ENCODE measurements at places on chromosomes 2 and 18.

GRCh38 chr2:108194409-108195132 is 45.2 kb upstream of the SULT1C3 start:
- no peak for DNase-seq

DNA sequence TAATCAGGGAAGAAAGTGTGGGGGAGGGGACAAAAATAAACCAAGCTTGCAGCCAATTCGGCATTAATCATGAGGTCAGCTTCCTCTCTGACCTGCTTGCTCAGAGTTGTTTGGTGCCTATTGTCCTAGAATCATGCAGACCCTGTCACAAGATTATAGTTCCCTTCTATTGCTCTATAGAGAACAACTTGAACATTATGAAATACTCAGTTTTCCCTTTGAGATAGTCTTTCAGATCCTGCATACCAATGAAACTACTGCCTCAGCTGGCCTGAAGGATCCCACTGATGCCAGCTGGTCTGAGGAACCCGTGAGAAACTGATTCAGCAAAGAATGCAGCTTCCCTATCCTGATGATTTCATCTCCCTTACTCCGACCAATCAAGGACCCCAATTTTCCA is 955 bp upstream of the BBS5 start:
- no peak for DNase-seq

GRCh38 chr18:24853076-24853475 is 392.6 kb downstream of the HRH4 start:
- no peak for DNase-seq

DNA sequence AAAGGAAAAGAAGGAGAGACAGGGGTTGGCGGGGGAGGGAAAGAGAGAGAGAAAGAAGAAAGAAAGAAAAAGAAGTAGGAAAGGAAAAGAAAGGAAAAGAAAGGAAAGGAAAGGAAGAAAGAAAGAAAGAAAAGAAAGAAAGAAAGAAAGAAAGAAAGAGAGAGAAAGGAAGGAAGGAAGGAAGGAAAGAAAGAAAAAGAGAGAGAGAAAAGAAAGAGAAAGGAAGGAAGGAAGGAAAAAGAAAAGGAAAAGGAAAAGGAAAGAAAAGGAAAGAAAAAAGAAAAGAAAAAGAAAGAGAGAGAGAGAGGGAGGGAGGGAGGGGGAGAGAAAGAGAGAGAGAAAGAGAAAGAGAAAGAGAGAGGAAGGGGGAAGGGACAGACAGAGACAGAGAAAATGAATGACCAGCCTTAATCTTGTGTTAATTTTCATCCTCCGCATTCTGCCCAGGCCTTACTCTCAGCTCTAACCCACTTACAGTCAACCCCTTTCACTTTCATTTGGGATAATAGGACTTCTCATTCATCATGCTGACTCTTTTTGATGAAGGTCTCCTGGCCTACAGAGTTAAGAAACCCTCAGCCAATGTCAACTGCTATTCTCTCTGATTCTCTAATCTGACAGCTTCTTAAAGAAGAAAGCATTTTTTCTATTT is 207.3 kb downstream of the SUCLG1 start:
- DNase-seq: no peak

DNA sequence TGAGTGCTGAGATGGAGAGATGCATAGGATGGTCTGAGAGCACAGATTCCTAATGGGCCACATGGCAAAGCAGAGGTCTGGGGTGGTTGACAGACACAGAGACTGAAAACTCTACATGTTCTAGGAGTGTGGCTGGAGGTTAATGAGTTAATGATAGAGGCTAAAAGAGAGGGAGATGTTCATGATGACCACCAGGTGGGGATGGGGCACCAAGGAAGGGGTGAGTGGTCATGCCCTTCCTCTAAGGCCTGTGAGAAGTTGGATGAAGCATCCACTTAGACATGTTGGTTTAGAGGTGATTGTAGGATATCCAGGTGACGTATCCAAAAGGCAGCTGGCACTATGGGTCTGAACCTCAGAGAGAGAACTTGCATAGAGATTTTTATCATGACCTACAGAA is 102.1 kb downstream of the LRP2 start:
- no peak for DNase-seq

DNA sequence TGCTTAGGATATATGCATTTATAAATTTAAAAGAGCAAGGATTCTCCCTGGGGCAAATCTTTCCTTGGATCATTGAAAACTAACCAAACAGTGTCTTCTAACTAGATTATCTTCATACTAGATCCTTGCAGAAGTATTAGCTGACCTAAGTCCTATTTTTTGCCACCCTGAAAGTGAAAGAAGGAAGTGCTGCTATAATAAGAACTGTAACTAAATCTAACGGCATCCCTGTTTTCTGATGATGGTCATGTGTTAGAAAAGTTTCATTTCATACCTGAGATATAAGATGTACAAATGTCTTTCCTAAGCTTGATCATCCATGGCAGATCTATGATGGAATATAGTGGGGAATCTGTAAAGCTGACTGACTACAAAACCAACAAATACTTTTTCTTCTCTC is 102.7 kb downstream of the MAP2 start:
- no peak for DNase-seq

- DNase-seq: no peak
These were observed 184.0 kb downstream of the TMEM18 start for GRCh38 chr2:493228-493627.

DNA sequence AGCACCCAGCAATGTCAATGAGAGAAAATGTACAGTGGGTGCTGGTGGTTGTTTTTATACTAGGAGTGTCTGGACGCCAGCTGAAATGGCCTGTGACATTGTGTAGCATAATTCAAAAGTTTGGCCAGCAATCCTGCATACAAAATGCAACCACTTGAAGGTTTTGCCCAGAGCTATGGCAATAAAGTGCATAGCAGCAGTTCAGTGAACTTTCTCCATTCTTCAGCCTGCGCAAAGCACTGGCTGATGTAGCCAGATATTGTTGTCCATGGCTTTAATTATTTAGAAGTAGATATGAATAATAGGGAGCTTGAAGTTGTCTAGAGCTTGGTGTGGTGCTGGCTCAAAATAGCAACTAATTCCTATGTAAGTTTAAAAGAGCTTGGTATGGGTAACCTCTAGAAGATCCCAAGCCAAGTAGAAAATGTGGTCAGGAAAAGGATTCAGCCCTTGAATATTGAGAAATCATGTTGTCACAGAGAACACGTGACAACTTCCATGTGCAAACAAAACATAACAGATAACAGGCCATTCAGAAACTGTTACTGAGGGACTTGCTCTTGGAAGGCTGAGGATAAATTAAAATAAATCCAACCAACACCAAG is 33.3 kb upstream of the PGAP1 start:
- DNase-seq: no peak

DNA sequence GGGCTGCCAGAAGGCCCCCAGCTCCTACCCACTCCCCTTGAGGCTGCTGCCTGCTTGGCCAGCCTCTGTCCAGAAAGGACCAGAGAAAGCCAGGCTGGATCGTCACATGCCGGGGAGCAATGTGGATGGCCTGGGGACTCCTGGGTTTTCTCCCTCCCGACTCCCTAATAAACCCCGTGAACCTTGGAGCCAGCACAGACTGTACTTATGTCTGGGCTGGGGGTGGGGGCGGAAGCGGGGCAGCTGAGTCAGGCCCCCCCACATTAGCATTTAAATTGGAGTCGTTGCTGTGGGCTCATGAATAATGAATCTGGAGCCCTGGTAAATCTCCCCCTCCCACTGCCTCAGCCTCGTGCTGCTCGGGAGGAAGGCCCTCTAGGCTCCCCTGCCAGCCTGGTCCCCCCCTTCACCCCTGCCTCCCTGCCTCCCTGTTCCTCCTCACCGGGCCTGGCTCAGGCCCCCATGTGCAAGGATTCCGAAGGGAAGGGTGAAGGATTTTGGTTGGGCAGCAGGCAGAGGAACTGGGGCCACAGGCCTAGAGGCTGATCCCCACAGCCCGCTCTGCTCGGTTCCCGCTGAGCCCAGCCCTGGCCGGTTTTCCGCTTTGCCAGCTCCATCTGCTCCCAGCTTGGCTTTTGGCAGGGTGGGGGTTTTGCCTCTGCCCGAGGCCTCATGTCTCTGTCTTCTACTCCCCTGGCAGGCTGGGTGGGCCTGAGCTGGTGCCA is 7.3 kb upstream of the ASIC4 start:
- no peak for DNase-seq

All from stimulated activated CD8-positive, alpha-beta memory T cell treated with anti-CD3 and anti-CD28 coated beads, Interleukin-4, amount 100 ng/mL, for 1 hour (primary cell).